T-helper 22 cell (primary cell): ENCODE measurements at places on chromosomes 7 and 10.

- DNase-seq = no peak
These were observed 91.5 kb upstream of the SMNDC1 start for GRCh38 chr10:110396284-110396651.

DNA sequence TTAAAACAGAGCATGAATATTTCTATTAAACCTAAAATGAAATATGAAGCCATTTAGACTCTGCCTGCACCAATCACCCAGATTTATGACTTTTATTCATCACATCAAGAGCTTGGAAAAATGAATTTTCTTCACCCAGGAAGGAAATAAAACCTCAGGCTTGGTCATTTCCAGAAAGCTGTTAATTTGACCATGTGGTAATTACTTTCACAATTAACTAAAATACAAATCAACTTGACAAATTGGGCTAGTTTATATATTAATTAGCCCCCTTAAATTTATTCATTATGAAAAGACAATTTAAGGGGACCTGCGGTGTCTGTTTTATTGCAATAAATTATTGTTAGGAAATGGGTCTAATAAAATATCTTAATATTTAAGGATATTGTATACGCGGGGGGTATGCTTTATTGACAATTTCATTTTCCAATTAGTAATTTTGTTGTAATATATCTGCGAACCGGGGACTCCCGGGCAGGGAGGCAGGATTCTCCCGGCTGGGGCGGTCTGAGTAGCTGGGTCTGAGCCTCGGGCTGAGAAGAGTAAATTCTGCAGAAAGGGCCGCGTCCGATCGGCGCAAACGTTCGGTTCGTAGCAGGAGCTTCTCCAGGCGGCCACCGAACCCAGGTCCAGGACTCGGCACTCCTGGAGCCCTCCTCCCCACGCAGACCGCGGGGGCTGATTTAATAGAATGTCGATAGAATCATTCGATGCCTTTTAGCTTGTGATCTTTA lies 9.4 kb upstream of the MNX1 start:
- DNase-seq = no peak

GRCh38 chr10:14378387-14378960 lies 47.8 kb upstream of the FRMD4A start:
- DNase-seq = no peak

DNA sequence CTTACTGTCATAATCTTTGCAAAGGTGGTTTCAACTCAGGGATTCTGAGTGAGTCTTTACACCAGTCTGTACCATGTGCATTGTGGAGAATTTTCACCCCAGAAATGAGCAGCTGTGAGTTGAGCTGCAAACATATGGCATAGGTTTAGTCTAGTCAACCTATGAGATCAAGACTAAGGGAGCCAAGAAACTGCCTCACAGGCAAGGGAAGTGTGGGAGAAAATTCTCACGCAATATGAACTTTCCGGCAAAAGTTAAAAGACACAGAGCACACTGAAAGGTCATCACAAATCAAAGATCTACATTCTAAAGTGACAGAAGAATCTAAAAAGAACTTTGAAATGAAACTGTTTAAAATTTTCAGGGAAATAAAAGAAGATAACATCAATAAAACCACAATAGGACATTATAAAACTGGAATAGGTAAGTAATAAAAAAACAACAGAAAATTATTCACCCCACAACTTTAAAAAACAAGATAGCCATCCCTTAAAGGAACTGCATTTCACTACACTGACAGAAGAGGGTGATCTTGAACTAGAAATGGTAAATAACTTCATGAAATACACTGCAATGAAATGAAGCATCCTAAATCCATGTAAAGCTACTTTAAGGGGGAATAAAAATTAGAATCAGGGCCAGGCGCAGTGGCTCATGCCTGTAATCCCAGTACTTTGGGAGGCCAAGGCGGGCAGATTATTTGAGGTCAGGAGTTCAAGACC lies 63.5 kb downstream of the LGI1 start:
- DNase-seq = no peak

- DNase-seq = no peak
These were observed 7.3 kb downstream of the IL2RA start for GRCh38 chr10:6054884-6055283.

- no peak for DNase-seq
These were observed 6.7 kb upstream of the GRIFIN start for GRCh38 chr7:2482725-2483451.

- DNase-seq = no peak
These were observed 21.3 kb downstream of the CALML3 start for GRCh38 chr10:5545778-5546710.

GRCh38 chr7:29623973-29624372 lies 60.3 kb downstream of the PRR15 start:
- DNase-seq = no peak

GRCh38 chr7:151695951-151696541 lies 176.4 kb upstream of the RHEB start:
- DNase-seq = no peak

DNA sequence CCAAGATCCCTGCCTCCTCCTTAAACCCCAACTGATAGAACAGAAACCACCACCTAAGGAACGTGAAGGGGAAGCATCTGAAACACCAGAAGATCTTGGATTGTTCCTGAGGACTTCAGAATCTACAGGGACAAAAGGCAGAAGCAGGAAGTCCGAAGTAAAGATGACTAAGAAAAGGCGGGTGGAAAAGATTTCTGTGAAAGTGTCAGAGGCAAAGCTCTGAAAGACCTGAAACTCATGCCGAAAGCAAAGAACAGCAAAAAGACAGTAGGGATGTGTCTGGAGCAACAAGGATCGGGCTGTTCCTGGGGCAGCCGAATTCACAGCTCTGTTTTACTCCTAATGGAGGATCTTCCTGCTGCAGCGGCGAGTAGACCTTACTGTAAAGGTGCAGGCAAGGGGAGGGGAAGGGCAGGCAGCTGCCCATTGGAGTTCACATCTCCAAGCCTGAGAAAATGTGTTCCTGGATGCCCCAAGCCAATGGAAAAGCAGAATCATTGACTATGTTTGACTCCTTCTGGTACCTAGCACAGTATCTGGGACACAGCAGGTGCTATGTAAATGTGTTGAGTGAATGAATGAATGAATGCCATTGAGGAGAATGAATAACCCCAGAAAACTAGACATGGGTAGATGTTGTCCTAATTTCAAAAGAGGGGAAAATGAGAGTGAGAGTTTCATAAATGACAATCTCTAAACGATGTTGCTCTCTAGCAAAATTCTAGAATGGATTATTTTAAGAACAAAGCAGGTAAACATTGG lies 40.4 kb downstream of the PDIA4 start:
- DNase-seq = no peak

DNA sequence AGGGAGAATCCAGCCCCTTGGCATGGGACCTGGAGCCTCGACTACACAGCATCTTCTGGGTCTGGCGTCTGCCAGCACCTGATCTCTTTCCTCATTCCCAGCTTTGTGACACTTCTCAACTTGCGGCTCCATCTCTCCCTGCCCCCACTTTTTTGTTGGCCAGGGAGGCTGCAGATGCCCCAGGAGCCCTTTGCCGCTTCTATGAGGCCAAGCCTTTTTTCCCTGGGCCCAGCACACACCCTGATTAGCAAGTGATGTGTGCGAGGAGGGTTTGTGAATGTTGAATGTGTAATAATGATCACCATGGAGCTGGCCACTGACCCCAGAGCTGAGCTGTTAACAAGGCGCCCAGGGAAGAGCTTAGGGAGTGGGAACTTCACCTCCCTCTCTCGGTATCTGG lies 4.4 kb downstream of the EVX1 start:
- DNase-seq = no peak

DNA sequence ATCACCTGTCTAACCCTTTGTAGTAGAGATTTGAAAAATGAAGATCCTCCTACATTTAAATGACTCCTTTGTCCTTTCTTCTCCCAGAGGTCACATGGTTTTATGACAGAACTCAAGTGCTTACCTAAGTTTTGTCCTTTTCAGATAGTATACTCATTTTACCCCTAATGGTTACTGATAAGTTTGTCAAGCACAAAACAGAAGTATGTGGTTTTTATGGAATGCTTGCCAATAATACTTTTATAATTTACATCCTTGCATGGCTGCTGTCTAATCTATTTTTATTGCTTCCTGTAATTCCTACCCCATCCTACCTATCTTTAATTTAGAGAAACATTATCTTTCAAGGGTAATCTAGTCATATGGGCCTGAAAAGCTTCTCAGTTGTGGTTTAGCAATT lies 37.5 kb downstream of the HELLS start:
- DNase-seq = no peak

DNA sequence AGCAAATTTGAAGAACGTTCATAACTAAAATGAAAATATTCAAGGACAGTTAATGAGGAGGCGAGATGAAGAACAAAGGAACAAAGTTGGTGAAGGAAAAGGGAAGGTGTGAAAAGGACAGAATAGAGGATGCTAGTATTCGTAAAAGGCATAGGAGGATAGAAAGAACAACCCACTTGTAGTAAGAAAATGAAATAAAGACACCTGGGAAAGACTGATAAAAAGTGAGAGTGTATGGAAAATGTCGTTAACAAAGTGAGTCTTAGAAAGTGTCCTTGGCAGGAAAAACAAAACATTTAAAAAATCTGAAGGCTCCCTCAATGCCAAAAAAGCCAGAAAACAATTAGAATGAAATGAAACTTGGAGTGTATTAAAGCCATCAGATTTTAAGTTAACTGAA lies 29.6 kb upstream of the ZC3HAV1 start:
- DNase-seq = no peak

- no peak for DNase-seq
These were observed 3.5 kb upstream of the DEPP1 start for GRCh38 chr10:44982114-44982460.

GRCh38 chr10:27253576-27253975 lies 13.0 kb upstream of the ACBD5 start:
- no peak for DNase-seq

DNA sequence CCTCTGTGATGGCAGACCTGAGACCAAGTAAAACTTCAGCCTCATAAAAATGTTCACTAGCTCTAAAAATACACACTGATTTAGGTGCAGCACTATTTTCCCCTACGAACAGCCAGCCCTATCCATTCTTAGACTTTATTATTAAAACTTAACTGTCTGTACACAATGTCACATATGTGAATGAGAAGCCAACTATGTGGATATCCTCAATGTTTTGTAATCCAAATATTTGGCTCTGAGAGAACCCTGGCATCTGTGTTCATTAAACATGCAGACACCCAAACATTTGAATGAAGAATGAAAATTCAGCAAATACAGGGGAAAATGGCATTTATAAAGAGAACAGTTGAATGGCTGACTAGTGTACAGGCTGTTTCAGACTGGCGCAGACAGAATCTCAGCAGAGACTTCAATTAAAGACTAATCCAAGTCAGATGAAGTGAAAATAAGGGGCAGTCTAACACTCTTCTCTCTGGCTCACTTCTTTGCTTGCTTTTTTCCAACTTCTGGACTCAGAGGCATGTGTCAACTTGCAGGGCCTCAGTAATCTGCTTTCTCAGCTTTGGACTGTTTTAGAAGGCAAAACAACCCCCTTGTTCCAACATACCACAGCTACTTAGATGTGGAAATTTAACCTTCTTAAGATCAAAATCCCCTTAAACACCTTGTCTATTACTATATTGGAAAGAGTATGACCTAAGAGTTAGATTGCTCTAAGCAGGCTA lies 47.4 kb upstream of the FAM180A start:
- no peak for DNase-seq

DNA sequence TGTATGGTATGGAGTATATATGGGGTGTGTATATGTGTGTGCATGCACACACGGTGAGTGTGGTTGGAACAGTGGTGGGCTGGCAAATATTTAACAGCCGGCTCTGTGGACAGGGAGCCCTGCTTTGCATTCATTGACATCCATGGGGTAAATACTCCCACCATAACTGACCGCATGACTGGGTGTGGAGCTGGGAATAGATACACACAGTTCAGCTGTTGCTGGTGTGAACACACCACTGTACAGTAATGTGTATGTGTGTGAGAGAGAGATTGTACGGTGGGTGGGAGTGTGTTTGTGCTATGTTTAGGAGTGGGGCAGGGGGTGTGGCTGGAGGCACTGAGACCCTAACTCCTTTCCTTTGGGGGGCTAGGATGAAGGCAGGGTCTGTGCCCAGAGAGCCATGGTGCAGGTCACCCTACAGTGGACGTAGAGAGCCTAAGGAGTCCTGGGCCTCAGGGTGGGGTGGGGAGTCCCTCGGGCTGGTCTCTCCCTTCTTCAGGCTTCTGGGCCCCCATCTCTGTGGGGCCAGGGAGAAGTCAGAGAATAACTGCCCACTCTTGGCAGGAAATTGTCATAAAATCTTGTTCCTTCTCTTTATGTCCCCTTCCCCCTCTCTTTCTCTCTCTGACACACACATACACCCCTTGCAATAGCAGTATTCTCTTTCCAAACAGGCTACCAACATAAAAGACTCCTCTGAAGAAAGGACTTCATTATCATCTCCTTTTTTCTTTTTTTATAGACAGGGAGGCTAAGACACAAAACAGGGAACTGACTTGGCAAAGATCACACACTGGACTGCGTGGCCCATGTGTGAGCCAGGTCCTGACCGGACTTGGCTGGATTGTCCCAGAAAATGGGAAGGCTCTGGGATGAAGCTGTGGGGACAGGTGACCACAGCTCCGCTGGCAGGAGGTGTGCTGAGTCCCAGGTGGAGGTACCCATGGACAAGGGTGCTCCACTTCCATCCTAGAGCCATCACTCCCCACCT lies 3.2 kb downstream of the SFRP5 start:
- no peak for DNase-seq

GRCh38 chr10:71483885-71484751 lies 87.4 kb downstream of the CDH23 start:
- no peak for DNase-seq

- DNase-seq = no peak
These were observed 106.0 kb downstream of the TCERG1L start for GRCh38 chr10:131205556-131205955.

DNA sequence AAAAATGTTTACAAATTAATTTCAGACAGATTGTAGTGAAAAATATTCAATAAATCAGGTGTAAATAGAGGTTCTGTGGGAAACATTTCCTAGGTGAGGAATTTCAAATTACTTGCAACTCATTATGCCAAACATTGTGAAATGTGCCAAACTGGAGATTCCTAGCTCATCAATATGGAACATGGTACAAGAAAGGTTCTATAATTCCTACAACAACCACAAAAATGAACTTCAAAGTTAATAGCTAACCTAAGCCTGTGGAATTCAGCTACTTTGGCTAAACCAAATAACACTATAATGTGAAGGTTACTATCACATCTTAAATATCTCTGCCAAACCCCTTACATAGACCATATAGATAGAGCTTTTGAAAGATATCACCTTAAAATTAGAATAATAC lies 223.3 kb upstream of the HGF start:
- DNase-seq = no peak
